ENCODE measurements at places on chromosomes 3 and 15.
A peak's percentile ranks its signal among the peaks of the same experiment; 100 is the strongest.

- DNase-seq, result no peak
Measured at GRCh38 chr3:37691213-37691830, 170.4 kb upstream of the CTDSPL start.

DNA sequence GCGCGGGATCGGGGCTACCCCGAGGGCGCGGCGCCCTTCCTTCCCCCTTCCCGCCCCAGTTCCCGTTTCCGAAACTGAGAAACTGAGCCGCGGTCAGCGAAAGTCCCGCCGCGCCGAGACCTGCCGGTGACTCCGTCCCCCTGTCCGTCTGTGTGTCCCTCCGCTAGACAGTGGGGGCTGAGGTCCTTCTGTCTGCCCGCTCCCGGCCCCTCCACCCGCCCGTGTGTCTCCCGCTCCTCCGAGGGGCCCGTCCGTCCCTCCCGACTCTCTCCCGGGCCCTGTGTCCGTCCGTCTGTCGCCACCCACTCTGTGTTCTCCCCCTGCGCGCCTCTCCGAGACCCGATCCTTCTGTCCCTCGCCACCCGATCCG, 426 bp downstream of the PRKCD start:
- no peak for DNase-seq

DNA sequence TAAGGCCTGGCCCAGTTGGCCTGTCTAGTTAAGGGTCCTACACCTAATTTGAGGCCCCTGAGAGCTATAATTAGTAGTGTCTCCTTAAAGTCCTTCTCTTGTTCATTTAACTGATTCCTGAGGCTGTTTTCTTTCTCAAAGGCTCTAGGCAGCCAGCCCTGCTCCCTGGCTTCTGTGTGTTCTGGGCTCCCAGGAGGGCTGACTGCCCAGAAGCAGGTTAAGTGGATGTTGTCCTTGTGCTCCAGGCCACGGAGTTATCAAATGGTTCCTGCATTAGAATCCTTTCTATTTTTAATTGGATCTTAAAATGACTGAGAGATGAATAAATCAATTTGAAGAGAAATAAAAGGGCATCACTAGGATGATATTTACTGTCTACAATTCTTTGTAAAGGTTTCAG, 140.0 kb downstream of the SNRK start:
- DNase-seq, result no peak

GRCh38 chr3:61908382-61908781, 347.0 kb downstream of the PTPRG start:
- no peak for DNase-seq

DNA sequence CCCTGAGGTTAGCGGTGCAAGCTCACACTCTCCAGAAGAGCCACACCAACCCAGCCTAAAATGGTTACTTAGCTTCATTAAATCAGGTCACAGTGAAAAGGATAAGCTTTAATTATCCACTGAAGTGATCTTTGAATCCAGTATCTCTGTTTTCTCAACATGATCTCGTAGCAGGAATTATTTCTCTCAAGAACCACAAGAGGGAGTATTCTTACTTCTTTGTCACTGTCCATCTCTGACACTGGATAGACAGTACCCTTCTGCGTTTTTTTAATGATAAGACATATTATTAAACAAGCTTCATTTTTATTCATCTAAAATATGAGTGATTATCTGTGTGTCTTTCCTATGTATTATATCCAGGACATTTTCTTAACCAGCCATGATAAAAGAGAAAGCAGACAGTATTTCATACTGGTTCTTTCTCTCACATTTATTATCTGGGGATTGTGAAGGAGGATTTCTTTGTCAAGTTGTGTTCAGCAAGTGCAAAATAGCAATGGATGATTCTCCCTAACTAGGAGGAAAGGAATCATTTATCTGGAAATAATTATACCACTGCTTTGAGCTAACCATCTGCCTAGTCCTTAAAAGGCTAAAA, 105.4 kb upstream of the CCDC54 start:
- DNase-seq, result peak; percentile 27

GRCh38 chr15:63250312-63250965, 27.0 kb upstream of the APH1B start:
- no peak for DNase-seq

DNA sequence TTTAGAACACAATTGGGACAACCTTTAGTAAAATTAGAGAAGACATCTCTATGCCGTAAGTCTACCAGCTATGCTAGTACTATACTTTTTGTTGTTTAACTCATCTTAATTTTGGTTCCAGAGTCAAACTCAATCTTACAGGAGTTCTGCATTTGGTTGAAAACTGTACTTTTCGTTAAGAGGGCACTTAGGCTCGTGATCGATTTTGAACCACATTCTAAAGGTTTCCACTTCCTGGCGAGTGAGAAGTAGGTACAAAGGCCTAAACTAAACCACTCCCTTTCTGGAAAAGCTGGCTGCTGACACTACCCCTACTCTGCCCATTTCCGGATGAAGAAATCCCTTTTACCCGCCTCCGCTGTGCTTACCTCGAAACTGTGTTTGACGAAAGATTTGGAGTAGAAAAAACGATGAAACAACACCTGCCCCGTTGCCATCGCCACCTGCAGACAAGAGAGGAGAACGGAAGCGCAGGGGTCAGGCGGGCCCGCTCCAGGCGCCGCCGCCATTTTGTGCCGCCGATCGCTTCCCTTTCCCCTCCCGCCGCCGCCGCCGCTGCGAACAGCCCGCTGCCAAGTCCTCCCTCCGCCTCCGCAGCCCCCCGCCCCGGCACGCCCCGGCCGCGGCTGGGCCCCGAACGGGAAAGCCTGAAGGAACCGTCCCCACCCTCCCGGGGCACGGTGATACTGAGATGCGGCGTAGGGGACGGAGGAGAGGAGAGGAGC, 748 bp downstream of the CCNL1 start:
- no peak for DNase-seq

DNA sequence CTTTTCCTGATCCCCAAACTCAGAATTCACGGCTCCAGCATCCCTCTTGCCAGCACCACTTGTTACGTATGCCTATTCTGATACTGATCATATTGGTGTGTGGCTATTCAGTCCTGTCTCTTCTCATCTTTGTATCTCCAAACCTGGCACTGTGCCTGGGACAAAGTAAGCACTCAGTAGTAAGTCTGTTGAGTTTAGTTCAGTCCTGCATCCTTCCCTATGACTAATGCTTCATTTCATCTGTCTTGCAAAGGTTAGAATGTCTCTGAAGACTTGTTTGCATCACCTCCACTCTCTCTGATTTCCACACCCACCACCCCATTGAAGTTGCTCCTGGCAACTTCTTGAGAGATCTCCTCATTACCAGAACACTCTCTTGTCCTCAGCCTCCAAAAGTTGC, 80.3 kb downstream of the HMG20A start:
- no peak for DNase-seq

DNA sequence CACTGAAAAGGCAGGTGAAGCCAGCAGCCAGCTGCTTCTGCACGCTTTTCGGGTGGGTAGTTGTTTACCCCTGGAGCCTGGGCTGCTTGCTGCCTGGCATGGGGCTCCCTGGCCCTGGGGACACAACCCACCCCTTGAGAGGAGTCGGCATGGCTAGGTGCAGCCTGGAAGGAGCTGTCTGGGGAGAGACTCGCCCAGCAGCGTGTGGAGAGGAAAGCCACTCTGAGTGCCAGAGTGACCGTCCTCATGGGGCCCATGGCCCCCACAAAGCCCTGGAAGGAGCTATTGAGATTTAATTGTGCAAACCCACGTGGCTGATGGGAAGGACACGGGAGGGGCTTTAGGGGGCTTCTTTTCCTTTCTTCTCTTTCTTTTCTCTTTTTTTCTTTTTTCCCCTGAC, 137.5 kb downstream of the OPA1 start:
- DNase-seq, result no peak

DNA sequence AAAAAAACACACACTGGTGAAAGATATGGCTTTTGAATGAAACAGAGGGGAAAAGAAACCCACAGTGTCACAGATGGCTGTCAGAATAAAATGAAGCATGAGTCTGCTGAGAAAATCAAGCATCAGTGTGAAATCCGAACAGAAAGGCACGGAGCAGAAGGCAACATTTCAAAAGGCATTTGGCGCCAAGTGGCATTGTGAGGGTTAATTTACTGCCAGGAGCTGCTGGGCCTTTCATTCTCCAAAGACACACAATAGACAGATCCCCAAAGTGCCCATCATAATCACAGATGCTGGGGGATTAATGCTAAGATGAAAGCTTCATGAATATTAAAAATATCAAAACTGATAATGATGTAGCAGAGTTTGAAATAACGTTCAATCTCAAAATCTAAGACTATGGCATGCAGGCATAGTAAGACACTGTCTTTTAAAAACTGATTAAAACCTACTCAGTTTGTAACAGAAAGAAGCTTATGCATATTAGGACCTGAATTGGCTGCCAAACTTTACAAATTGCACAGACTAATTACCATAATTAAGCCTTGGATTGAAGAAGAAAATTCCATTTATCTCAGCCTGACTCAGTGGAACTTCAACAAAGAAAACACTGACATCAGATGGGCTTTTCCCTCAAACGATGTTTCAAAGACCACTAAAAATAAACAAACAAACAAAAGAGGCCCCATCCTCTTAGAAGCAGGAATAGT, 589.2 kb downstream of the ROBO1 start:
- no peak for DNase-seq

GRCh38 chr3:64908251-64908685, 220.5 kb upstream of the ADAMTS9 start:
- no peak for DNase-seq

DNA sequence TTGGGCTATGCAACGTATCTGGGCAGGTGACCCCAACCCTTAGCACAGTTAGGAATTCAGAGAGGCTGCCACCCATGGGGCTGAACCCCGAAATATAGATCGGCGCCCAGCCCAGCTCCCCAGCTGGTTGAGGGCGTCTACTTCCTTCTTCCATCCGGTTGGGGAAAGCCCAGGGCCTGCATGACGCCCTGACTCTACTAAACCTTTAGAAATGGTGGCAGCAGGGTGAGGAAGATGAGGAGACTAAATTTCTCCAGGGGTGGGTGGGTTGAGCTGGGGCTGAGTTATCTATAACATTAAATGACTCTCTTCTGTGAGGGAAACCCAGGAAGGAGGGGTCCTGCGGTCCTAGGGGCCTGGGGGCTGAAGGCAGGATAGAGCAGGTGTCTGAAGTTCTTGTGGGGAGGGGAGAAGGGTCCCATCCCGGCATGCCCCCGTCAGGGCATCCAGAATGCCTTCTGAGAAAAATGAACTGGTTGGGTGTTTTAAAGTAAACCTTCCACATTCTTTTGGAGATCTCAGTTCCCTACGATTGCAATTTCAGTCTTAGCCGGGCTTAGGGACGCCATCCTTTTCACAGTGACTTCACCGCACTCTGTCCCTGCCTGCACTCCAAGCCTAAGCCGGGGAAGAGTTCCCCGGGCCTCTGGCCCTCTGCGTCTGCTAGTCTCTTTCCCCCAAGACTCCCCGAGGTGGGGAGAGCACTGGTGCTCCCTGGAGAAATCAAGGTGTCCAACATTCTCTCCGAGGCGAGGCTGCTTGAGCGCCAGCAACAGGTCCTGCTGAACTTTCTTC, 28.5 kb downstream of the NR2F2 start:
- no peak for DNase-seq

DNA sequence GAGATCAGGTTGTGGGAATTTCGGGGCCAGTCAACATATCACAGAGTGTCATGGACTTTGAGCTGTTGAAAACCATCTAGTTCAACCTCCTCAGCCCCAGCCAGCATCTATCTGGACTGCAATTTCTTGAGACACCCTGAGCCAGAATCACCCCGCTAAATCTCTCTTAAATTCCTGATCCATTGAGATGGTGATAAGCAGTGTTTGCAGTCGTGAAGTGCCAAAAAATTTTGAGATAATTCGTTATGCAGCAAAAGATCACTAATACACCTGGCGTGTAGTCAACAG, 29.3 kb downstream of the TMED3 start:
- no peak for DNase-seq

DNA sequence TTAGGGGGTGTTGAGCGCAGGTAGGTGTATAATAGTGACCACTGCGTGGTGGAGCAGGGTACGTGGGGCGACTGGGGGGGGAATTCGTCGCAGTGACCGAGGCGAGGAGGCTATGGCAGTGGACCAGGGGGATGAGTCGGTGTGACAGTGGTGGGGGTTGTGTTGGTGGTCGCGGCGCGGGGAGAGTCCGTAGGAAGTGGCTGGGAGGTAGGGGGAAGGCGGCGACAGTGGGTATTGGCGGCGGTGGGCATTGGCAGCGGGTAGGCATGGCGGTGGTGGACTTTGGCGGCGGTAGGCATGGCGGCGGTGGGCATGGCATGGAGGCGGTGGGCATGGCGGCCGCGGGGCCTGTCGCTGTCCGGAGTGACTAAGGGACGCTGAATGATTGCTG, 739 bp downstream of the SNRPN start:
- DNase-seq, result no peak

DNA sequence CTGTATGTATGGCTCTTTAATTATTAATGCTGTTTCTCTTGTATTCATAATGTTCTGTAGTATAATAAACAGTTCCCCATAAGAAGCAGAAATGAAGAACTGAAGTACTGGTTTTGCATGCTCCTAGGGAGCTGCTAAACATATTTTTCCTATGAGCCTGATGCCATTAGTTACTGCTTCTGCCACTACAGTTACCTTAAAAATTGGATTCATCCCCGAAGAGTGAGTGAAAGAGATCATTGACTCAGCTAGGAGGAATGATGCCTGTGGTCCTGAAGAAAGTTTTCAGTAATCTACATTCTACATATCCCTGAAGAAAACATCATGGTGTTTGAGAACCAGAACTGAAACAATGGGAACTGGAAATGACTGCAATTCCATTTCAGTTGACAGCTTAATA, 37.1 kb upstream of the ST3GAL6 start:
- DNase-seq, result no peak

DNA sequence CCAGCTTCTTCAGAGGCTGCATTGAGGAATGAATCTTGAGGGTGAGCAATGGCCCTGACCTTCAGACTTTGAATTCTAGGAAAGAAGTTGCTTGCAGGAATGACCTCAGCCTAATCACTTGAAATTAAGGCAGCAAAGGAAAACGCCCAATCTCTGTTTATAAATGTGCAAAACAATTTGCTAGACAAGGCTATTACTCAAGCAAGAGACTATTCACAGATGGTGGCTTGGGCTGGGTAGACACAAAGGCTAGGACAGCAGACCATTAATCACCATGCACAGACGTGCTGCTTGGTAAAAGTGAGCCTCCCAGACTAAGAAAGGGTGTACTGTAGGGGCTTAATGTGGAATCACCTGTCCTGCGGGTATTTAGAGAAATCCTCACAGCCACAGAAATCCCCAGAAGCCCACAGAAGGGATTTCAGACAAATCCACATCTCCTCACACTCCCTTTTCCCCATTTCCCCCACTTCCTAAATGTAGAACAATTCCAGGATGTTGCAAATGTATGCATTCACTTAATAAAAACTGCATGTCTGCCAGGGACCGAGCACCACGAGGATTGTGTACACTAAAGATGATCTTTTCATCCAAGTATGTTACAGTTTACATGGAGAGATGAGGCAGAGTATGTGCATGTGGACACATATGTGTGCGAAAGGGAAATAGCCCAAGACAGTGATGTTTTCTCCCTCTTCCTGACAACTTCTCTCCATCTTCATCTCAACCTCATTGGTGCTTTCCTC, 259.5 kb downstream of the THSD4 start:
- no peak for DNase-seq

- DNase-seq, result no peak
Measured at GRCh38 chr3:171407759-171408158, 52.4 kb downstream of the TNIK start.

- no peak for DNase-seq
Measured at GRCh38 chr3:10753964-10754363, 62.1 kb upstream of the SLC6A11 start.

- DNase-seq, result peak; percentile 26
Measured at GRCh38 chr3:117019082-117019713, 309.6 kb downstream of the TUSC7 start.

- no peak for DNase-seq
Measured at GRCh38 chr3:140316868-140317400, 360.9 kb upstream of the TRIM42 start.

GRCh38 chr15:56249092-56249491, 5.4 kb upstream of the RFX7 start:
- peak; percentile 34 for DNase-seq

All from NCI-H526 treated with DMSO at 0.1 percent for 48 hours (cell line).